ENCODE measurements at places on chromosomes 1 and 21.

GRCh38 chr1:185342672-185343259, 25.7 kb upstream of the IVNS1ABP start:
- DNase-seq: no peak

GRCh38 chr1:9687120-9687873, 35.8 kb downstream of the PIK3CD start:
- DNase-seq: no peak

DNA sequence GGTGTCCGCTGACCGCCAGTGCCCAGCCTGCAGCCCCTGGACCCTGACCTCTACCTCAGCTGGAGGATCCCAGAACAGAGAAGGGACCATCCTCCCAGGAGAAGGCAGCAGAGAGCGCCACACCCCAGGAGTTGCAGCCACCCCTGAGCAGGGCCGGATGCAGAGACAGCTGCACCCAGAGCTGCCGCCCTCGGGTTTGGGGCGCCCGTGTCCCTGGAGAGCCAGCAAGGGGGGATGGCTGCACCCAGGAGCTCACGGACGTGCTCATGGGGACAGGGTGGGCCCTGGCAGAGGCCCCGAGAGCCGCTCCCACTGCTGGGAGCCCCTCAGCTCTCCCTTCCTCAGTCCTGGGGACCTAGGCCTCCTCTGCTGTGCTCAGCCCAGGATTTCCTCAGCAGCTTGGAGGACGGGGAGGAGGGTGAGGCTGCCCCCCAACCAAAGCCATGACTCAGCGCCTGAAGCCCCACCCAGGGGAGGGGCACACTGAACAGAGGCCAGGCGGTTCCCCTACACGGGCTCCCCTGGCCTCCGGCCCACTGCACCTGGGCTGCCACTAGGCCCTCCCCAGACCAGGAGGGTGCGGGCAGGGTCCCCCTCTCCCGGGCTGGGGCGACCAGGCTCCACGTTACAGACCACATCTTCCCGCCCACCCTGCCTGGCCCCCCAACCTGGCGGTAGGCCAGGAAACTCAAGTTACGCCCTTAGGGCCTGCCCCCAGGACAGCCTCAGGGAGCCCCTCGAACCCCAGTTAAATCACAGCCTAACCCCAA, 2.2 kb downstream of the ACAP3 start:
- DNase-seq: no peak

DNA sequence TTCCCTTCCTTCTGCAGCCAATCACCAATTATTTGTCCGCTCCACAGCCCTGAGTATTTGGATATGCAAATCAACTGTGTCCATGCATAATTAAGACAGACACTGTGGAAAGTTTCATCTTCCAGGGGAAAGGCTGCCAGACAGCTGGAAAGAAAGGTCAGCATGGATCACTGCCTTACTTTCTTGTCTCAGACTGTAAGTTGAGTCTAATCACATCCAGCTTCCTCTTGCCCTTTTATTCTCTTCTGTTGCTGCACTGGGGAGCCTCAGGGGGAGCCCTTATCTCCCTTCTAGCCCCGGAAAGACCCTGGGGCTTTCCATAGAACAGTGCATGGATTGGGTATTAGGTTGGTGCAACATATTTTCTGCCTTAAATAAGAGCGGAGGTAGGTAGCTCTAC, 182.9 kb downstream of the OMA1 start:
- no peak for DNase-seq

DNA sequence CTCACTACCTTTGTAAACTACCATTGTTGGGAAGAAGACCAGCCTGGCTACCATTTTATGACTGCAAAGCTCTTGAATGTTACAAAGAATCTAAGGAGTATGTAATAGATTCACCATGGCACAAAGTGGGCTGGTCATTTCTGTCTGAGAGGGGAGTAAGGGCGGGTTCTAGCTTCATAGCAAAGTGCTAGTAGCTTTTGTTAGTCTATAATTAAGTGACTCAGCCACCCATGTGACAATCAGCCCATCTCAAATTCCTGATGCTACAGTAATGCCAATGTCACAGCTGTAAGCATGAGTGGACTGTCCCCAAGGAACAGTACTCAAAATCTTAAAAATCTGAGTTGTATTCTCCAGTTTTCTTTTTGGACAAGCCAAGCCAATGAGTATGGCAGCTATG, 15.4 kb upstream of the OTUD3 start:
- no peak for DNase-seq

- DNase-seq: no peak
These were observed 121.8 kb upstream of the RUNX3 start for GRCh38 chr1:25051906-25052305.

GRCh38 chr1:24074817-24075589, 36.9 kb downstream of the MYOM3 start:
- DNase-seq: no peak

GRCh38 chr1:87206044-87206831, 122.4 kb upstream of the LMO4 start:
- no peak for DNase-seq

DNA sequence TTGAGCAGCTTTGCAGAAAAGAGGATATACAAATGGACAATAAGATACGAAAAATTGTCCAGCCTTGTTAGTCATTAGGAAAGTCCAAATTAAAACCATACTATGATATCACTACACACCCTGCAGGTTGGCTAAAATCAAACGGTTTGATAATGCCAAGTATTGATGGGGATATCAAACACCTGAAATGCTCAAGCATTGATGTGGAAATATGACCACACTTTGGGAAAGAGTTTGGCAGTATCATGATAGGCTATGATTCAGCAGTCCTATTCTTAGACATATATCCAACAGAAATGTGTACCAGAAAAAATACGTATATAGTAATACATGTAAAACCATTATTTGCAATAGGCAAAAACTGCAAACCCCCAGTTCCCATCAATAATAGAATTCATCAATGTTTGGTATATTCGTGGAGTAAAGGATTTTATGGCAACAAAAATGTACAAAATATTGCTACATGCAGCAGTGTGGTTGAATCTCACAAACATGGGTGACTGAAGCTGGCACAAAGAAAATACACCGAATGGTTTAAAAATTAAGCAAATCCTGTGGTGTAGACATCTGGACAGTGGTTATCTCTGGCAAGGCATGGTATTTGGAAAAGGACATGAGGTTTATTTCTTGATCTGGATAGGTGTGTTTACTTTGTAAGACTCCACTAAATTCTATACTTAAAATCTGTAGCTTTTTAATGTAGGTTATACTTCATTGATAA, 243.2 kb downstream of the FGGY start:
- no peak for DNase-seq

DNA sequence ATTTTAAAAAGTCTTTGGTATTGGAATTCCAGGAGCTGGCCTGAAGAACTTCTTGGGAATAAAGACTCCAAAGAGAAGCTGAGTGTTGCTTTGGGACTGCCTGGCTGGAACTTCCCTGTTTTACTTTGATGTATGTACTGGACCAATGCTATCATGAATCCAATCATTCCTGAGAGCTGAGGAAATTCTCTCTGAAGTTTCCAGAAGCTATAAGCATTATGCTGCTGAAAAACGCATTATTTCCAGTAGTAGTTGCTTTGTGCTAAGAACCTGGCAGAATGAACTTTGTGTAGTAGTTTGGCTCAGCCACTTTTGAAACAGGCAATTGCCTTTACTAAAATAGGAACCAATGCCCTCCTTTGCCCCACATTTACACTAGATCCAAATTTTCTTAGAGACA, 260.7 kb downstream of the HLX start:
- no peak for DNase-seq

GRCh38 chr1:51247022-51247421, 10.9 kb downstream of the RNF11 start:
- DNase-seq: no peak

DNA sequence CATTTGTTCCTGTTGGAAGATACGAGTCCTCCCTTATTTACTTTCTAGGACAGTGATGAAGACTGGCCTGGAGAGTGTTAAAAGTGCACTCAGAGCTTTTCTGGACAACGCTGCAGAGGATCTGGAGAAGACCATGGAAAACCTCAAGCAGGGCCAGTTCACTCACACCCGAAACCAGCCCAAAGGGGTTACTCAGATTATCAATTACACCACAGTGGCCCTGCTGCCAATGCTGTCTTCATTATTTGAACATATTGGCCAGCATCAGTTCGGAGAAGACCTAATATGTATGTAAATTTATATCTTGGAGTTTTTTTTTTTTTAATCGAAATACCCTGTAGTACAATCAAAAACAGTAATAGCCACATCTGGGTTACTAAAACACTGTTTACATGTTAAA, 190.5 kb downstream of the ZP4 start:
- no peak for DNase-seq

- DNase-seq: no peak
These were observed 19.1 kb upstream of the HMGCS2 start for GRCh38 chr1:119787776-119788175.

- no peak for DNase-seq
These were observed 106.3 kb downstream of the SETD4 start for GRCh38 chr21:35954066-35954465.

GRCh38 chr21:45423201-45423955, 18.4 kb downstream of the COL18A1 start:
- DNase-seq: no peak

DNA sequence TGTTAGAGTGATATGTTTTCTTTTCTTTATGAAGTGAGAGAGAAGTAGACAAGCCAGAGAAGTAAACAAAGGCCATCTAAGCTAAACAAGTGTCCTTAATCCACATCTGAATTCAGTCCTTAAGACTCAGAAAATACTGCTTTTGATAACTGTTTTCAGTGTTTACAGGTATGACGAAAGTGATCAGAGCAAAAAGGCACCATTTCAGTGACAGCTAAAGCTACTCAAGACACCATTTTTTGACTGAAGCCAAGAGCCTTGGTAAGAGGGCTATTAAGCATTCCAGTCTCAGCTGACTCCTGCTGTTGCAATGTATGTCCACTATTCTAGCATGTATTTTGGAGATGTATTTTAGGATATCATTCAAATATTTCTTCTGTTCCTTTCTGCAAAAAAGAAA, 4.1 kb downstream of the KMO start:
- DNase-seq: no peak

- DNase-seq: no peak
These were observed 72.4 kb downstream of the GABPA start for GRCh38 chr21:25807191-25807590.

- no peak for DNase-seq
These were observed 10.4 kb upstream of the ETV3L start for GRCh38 chr1:157110003-157110402.

DNA sequence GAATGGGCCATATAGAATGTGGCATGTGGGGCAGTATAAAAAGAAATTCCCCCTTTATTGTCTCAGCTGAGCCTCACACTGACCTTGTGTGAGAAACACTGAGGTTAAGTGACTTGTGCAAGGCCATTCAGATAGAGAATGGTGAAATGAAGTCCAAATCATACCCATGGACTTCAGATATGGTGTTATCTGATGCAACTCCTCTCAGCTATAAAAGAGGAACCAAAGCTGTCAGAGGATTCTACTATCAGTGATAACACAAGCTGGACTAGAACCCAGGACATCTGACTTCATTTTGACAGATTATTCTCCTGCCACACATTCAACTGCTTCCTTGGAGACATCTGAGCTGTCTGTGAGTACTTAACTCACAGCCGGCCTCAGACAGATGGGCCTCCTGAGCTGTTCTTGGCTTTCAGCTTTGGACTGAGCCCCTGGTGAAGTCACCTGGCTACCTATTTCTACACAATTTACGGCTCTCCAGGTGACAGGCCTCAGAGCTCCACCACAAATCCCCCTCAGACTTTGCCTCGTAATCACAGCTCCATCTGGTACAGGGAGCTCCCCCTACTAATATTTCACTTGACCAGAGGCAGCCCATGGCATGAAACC, 104.6 kb downstream of the PLXNA2 start:
- DNase-seq: no peak

GRCh38 chr1:8863138-8863537, 15.3 kb downstream of the ENO1 start:
- DNase-seq: no peak

DNA sequence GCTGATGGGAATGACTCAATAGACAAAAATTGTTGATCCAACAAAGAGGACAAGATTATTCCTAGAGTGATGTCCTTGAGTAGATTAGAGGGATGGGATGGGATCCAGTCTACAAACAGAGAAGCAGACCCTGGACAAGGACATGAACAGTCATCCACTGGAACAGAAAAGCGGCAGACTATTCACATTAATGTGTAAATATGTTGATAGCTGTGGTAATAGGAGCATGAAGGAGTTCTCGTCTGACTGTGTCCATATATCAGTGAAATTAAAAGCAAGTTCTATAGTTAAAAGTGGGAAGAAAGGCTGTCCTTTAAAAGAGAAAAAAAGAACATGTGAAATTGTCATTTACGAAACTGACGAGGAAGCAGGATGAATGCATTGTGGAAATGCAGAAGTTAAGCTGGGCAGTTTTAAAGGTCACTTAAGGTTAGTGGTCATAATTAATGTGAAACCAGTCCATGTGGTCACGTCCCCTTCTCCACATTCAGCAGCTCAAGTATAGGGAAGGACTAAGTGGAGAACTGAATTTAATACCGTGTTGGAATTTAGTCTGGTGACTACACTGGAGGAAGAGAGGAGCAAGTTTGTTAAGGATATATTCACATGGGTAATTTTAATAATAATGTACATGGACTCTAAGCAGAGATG, 62.1 kb downstream of the PIK3R3 start:
- DNase-seq: no peak

- no peak for DNase-seq
These were observed 61.0 kb upstream of the ADARB1 start for GRCh38 chr21:45013260-45013841.

DNA sequence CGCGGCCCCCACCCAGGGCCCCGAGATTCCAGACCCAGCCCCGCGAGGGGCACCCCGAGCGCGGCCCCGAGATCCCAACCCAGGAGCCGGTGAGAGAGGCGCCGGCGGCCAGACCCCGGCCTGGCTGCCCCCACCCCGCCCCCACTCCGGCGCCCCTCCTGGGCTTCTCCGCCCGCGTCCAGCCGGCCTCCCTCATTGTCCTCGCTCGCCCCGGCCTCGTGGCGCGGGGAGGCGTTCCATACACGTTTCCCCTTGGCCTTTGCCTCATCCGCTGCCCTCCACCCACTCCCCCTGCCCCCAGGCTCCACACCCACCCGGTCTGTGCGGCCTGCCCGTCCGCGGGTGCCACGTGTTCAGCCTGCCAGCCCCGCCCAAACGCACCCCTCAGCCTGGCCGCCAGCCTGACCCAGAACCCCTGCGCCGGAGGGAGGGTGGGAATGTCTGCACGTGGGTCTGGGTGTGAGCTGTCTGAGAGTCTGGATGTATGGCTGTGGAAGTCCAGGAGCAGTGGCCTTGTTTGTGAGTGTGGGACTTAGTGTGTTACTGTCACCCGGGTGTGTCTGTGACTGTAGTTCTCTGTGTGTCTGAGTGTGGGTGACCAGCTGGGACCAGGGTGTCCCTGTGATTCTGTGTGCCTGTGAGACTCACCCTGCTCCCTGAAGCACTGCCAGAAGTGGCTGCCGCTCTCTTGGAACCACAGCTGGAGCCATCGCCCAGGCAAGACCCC, 681 bp downstream of the B4GALT2 start:
- DNase-seq: no peak

GRCh38 chr1:219049501-219049900, 124.2 kb upstream of the LYPLAL1 start:
- no peak for DNase-seq

GRCh38 chr1:7541629-7542028, 229.5 kb upstream of the VAMP3 start:
- DNase-seq: no peak

- DNase-seq: no peak
These were observed 898 bp downstream of the MFSD2A start for GRCh38 chr1:39955547-39956539.

All from smooth muscle cell of the brain vasculature (primary cell).